ENCODE measurements at places on chromosomes 5 and 9.

DNA sequence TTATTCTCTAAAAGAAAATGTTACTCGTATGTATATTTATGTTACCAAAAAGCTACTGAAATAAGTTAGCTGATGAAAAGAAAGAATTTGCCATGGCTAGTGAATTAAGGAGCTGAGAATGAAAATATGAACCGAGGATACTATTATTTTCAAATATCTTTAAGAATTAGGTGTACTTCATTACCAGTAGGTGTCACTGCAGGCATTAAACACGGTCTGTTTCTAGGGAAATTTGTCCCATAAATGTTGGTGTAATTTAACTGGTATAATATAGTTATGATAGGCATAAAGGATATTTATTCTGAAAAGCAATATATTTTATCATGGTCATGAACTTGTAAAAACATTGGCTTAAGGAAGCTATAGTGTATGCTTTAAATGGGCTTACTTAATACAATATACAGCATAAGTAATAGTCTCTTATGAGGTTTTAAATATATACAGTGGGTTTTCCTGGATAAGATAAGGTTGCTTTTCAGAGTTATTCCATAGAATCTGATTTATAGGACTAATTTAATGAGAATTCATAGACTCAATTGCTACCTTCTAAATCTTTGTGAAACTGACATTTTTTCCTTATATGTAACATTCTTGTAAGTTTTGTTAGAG is 72.4 kb upstream of the MPDZ start:
- DNase-seq: no peak

- no peak for DNase-seq
These were observed 103.5 kb upstream of the APC start for GRCh38 chr5:112634166-112634565.

- DNase-seq: no peak
These were observed 4.0 kb downstream of the NAIF1 start for GRCh38 chr9:128062846-128063831.

- no peak for DNase-seq
These were observed 78.1 kb downstream of the HSPA4 start for GRCh38 chr5:133129950-133130349.

DNA sequence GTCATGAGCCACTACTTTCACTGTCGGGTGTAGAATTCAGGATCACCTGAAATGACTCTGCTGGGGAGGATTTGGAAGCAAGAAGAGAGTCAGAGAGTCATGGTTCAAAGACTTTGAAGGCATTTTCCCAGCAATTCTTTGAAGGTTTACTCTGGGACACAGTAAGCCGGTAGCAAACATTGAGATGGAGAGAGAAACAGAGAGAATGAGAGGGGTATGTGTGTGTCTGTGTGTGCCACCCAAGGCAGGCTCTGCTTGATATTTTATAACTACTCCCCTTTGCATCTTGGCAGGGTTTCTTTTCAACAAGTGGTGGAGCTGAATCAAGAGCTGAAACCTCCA is 89.8 kb downstream of the ANKRD55 start:
- DNase-seq: no peak

DNA sequence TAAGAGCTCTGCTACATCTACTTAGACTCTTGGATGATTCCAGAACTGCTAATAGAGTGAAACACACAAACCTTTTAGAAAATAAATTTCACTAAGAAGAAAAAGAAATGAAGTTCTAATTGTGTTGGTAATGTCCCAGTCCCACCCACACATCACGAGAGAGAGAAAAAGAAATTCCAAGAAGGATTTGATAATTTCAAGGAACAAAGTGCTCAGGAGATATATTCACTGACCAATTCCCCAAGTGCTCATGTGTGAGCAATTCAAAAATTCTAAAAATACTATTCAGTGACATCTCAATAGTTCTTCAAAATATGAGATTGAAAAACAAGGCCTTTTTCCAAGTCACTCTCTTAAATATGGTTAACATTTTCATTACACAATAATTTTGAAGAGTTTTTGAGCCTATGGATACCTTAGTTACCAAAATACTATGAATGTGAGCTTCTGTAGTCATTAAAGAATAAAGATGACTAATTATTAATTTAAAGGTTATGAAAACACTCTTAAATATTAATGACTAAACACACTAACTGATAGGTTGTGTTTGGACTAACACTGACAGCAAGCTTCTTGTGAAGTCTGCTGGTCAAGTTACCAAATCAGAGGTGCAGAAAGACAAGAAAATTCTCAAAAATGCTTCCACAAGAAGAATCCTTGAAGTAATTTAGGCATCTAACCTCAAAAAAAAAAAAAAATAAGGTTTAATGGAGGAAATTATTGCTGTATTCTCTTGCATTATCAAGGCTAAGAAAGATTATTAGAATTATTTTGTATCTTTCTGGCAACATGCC is 245.3 kb downstream of the PDE4D start:
- DNase-seq: no peak

- DNase-seq: no peak
These were observed 180.7 kb downstream of the AP3B1 start for GRCh38 chr5:78113689-78114264.

All from NCI-H187 (cell line).